ENCODE measurements at places on chromosomes 11 and 22.

GRCh38 chr22:33325232-33326004, 267.2 kb upstream of the SYN3 start:
- no peak for DNase-seq

- DNase-seq, result no peak
Measured at GRCh38 chr11:116610190-116610589, 162.6 kb downstream of the BUD13 start.

- DNase-seq, result peak; percentile 74
Measured at GRCh38 chr11:76680518-76681425, 10.2 kb upstream of the LRRC32 start.

- DNase-seq, result no peak
Measured at GRCh38 chr11:107752949-107753822, 41.3 kb upstream of the SLN start.

GRCh38 chr11:60241786-60242185, 1.2 kb downstream of the MS4A4E start:
- no peak for DNase-seq

DNA sequence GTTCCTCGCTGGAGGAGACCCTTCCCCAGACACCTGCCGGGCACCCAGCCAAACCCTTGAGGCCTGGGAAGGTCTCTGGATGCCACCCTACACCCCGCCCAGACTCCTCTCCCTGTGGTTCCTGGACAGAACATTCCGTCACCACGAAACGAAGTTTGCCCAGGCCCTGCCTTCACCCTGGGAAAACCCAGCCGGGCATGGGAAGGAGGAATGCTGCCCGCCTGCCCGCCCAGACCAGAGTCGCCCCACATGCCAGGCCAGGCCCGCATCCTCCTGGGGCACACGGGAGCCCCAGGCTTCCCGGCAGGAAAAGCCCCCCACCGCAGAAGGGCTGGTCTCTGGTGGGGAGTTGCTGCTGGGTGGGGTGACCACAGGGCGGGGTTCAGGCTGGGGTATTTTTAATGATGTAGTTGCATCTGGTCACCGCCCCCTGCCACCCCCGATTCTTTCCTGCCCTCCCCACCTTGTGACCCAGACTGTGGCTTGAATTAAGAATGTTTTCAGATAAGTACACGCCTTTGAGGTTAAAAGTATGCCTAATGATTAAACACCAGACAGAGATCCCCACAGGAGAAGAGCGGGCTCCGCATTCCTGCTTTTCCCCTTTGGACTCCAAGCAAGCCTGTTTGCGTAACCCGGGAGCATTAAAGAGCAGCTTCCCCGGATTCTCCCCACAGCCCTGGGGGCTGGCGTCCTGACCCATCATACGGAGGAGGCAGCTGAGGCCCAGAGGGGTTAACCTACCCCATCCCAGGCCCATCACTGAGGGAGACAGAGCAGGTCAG, 44.6 kb upstream of the PPARA start:
- no peak for DNase-seq

DNA sequence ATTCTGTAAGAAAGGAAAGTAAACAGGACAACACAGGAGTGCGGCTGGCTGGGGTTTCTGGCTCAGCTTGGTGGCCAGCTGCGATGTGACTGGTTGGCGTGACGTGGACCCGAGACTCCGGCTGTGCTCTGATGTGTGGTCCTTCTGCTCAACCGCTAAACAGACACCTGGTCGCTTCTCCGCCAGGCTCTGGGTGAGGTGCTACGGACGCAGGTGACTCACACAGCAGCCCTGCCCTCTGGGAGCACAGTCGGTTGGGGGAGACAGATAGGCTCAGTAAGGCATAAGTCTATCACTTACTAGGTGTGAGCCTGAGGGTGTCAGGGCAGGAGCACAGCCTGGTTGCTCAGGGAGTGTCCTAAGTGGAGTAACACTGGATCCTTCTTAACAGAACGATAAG, 8.2 kb downstream of the RTL6 start:
- DNase-seq, result no peak

- no peak for DNase-seq
Measured at GRCh38 chr11:33478111-33478573, 221.0 kb downstream of the HIPK3 start.

GRCh38 chr11:126601550-126602215, 246.2 kb downstream of the ST3GAL4 start:
- no peak for DNase-seq

DNA sequence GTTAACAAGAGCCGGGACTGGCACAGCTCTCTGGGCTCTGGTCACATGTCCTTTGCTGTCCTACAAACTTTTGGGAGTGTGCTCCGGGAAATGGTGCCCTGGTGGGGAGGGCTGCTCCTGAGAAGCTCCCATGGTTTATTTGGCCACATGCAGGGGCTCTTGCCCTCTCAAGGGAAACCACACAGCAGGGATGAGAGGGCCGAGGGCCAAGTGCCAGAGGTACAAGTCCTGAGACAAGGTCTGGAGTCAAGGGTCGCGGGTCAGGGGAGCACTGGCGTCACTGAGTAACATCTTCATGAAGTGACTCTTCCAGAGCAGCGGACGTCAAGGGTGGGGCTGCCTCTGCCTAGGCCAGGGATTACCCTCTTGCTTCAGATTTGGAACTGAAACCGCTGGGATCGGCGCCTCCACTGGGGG, 1160.6 kb downstream of the TBC1D22A start:
- no peak for DNase-seq

- DNase-seq, result no peak
Measured at GRCh38 chr11:126840201-126840886, 160.2 kb downstream of the KIRREL3 start.

DNA sequence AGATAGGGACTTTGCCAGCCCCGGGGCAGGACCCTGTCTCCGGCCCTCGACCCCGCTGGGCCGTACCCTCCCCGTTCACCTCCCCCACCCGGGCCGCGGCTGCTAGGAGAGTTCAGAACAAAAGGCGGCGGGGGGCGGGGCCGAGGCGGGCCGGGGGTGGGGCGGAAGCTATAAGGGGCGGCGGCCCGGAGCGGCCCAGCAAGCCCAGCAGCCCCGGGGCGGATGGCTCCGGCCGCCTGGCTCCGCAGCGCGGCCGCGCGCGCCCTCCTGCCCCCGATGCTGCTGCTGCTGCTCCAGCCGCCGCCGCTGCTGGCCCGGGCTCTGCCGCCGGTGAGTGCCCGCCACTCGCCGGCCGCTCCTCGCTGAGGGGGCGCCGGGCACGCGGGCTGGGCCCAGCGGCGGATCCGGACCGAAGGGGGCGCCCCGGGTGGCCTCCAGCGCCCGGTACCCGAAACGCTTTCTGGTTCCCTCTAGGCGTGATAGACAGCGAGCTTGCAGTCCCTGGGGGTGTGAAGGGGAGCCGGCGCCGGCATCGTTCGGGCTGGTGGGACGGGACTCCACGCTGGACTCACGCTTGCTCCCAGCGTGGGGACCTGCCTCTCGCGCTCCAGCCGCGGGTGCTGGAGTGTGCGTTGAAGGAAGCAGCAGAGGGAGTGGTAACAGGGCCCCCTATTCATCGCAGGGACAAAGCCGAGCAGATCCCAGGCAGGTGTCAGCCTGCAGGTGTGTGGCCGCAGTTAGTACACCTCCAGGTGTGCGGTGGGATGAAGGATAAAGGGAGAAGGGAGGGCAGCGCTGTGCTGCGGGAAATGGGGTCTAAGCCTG, at the start of gene MMP11:
MMP11 (plus strand) TSS at position 201 of the 825 bp plus-strand sequence; CDS start at position 223, 22 bp downstream.
- peak; percentile 65 for DNase-seq

GRCh38 chr11:8650401-8650990, 32.0 kb downstream of the TRIM66 start:
- no peak for DNase-seq

DNA sequence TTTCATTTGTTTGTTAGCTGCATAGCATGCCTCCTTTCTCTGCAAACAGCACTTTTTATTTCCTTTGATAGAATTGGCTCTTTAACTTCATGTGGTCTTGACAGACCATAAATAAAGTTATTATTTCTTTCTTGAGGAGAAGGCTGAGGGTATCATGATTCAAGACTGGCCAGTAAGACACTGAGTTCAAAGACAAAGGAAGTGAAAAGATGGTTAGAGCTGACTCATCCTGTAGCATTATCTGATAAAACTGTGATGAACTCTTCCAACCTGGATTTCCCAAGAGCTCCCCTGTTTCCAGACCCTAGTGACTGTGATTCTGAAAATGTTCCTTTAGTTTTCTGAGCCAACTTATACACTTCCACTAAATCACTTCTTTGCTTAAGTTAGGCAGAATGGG, 179.3 kb upstream of the FAT3 start:
- no peak for DNase-seq

GRCh38 chr22:27107824-27108223, 450.4 kb downstream of the MIAT start:
- no peak for DNase-seq

DNA sequence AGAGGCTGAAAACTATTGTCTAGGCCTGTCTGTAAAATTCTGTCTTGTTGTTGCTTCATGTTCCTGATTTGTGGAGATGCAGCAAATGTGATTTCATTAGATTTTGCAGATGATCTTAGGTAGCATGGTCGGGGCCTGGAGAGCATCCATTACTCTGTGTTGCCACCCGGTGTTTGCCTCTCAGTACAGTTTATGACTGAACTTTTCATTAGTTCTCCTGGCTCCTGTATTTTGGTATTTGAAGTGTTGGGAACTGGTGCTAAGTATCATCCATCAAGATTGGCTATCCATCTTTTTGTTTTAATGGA, 7.7 kb downstream of the YWHAH start:
- DNase-seq, result no peak

GRCh38 chr22:39601180-39601535, 30.6 kb downstream of the CACNA1I start:
- no peak for DNase-seq

GRCh38 chr11:68923614-68924013, 19.9 kb downstream of the IGHMBP2 start:
- DNase-seq, result no peak

GRCh38 chr22:44691796-44692661, 10.0 kb upstream of the PRR5 start:
- no peak for DNase-seq

DNA sequence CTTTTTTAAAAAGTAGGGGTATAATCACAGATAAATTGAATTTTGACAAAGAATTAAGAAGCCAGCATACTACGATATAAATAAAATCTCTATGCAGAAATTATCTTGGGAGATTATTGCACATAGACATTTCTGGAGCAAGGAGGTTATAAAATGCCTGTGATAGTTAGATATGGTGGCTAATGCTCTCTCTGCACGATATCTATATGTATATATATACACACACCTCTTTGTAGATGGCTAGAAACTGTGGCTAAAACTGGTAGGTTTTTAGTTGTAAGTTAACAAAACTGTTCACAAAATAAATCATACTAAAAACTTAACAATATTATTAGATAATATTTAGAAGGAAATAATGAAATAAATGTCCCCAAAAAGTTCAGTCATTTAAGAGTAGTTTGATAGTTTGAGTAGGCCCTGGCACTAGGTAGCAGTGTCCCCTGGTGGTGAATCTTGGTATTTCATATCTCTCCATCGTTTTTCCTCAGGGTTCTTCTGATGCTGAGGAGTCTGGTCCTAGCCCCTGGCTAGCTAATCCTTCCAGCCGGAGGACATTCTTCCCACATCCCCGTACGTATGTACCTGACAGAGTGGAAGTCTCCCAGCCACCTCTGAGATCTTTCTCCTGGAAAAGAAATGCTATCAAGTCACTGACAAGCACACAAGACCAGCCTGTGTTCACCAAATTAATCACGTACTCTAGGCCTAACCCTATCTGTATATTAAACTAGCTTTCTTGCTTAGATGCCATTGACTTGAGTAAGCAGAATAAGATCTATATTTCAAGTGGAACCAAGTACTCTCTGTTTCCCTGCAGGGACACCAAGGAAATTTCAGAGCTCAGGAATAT, 32.2 kb downstream of the ART5 start:
- DNase-seq, result no peak

- DNase-seq, result no peak
Measured at GRCh38 chr22:24894220-24894975, 52.1 kb downstream of the LHFPL7 start.

- no peak for DNase-seq
Measured at GRCh38 chr22:37563153-37564081, 3.1 kb downstream of the CDC42EP1 start.

DNA sequence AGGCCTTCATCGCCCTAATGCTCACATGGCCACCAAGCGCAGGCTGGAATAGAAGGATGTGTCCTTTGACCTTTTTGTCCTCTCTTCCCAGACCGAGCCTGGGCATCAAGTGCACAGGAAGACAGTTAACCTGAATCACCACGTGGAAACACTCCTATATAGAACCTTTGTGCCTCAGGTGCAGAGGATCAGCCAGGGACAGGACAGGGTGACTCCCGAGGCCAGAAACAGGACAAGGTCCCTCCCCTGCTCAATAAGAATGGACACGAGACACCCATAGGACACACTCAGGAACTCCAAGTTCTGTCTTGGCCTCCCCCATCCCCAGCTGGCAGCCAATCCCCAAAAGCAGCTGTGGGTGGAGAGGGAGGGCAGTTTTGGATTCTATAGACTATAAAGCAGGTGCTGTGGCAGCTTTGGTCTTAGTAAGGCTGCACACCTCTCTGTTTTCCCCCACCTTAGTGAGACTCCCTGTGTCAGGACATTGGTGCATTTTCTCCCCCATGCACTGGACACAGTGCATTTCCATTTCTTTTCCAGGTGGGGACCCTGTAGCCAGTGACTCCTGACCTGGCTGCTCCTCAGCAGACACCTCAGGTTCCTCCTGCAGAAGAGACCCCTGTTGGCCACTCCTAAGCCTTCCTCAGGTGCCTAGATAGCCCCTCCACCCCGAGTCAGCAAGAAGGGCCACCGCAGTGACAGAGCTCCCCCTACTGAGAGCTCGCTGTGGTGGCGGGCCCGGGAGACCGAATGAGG, 43.6 kb upstream of the POU2AF1 start:
- DNase-seq, result peak; percentile 51

- no peak for DNase-seq
Measured at GRCh38 chr11:26037716-26038115, 294.2 kb upstream of the ANO3 start.

GRCh38 chr11:57646194-57646798, 3.4 kb downstream of the YPEL4 start:
- no peak for DNase-seq

DNA sequence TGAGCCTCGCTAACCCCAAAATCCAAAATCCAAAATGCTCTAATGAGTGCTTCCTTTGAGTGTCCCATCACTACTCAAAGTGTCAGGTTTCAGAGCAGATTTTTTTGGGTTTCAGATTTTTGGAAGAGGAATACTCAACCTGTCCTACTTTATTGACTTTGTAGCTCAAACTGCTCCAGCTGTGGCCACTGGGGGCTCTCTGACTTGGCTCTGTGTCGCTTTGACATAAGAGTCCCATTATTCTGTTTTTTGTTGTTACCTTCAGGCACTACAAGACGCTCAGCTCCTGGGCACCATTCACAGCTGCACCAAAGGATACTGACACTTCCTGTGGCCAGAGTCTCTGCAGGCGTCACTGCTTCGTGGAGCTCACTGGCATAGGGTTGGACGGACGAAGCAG, 41.1 kb downstream of the PHF21B start:
- DNase-seq, result no peak

DNA sequence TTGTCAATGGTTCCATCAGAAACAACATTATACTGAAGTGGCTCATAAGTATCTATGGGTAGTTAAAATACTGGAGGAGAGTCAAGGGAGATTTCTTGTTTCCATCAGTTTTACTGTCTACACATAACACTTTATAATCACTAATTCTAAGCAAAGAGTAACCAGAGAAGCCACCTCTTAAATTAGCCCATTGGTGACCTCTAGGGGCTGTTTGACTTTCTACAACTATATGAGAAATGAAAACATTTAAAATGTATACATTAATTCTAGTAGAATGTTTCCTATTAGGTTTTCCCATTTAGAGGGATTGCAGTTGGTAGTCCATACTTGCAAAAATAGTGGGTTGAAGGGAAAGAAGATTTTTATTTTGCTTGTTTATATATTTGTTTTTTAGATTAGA, 504.3 kb downstream of the FAM181B start:
- DNase-seq, result no peak

- no peak for DNase-seq
Measured at GRCh38 chr11:131884461-131885073, 514.2 kb downstream of the NTM start.

- no peak for DNase-seq
Measured at GRCh38 chr11:133172349-133172748, 360.0 kb downstream of the OPCML start.
